ENCODE measurements at places on chromosomes 12 and 14. TPM values are rescaled to one million over a fixed set of nuclear protein-coding genes. Genes with fewer than 3 reads are reported as not detected.

- no peak overlapping the region for H3K27ac ChIP-seq
- H3K4me3 ChIP-seq: no peak overlapping the region
Measured at GRCh38 chr12:120399531-120399930, 30.6 kb upstream of the MSI1 start.

DNA sequence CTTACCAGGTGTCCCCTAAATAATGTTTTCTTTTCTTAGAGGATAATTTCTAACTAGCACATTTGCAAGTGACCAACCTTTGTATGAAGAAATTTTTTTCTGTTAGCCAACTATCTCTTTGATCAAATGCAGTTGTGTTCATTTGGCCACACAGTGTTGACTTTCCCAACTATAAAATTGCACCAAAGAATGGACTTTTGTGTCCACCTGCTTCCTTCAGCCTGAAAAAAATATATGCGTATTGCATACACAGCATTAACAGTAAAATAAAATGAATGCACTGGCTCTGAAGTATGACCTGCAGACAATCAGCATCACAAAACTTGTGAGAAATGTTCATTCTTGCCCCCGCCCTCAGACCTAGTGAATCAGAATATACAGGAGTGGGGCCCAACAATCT lies 342.0 kb downstream of the SEC23A start:
- H3K4me1 ChIP-seq: no peaks in the 10 kb centered on the region
- no peak overlapping the region for H3K27ac ChIP-seq
- no peak overlapping the region for H3K4me3 ChIP-seq
- no peak for DNase-seq

DNA sequence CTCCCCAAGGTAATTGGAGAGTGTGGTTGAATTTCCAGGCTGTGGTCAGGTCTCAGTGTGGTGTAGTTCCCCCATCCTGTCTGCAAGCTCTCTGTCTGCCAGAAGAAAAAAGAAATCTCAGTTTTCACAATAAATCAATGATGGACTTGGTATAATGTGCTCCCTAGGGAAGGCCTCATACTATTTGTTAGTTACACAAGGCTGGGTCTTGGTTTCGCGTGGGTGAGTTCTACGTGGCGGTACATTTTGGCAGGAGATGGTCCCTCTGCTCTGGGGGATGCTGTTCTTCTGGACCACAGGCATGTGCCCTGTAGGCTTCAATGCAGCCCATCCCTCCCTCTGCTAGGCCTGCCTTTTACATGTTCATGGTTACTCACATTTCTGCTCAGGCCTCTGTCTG lies 206.4 kb upstream of the PELI2 start:
- no peak for DNase-seq
- H3K36me3 ChIP-seq: no peaks in the 10 kb centered on the region
- H3K4me1 ChIP-seq: no peaks in the 10 kb centered on the region
- H3K4me3 ChIP-seq: no peak overlapping the region
- no peak overlapping the region for H3K27ac ChIP-seq

DNA sequence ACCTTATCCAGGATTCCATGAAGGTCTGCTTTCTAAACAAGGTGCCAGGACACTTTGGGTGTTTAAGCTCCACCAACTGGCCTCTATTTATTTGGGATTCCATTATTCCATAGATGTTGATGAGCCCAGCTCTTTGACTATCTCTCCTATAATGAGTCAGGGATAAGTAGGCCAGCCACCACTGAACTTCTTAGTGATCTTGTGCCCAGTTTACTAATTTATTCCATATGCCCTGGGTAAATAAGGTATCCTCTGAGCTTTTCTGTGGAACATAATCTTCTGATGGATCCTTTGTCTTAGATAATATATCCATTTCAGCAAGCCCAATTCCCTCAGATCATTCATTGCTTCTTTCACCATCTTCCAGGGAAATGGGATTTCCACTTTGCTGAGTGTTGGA lies 535.0 kb downstream of the FOXG1 start:
- DNase-seq: no peak
- H3K36me3 ChIP-seq: no peaks in the 10 kb centered on the region
- no peak overlapping the region for H3K27ac ChIP-seq
- H3K4me3 ChIP-seq: no peak overlapping the region
- no peaks in the 10 kb centered on the region for H3K27me3 ChIP-seq

- peak; percentile 81 for DNase-seq
- H3K36me3 ChIP-seq: no peaks in the 10 kb centered on the region
- H3K27ac ChIP-seq: no peak overlapping the region
- peaks cover 5% of the 10 kb centered on the region for H3K4me1 ChIP-seq
- no peaks in the 10 kb centered on the region for H3K27me3 ChIP-seq
Measured at GRCh38 chr12:100251917-100252316, 15.0 kb downstream of the DEPDC4 start.

DNA sequence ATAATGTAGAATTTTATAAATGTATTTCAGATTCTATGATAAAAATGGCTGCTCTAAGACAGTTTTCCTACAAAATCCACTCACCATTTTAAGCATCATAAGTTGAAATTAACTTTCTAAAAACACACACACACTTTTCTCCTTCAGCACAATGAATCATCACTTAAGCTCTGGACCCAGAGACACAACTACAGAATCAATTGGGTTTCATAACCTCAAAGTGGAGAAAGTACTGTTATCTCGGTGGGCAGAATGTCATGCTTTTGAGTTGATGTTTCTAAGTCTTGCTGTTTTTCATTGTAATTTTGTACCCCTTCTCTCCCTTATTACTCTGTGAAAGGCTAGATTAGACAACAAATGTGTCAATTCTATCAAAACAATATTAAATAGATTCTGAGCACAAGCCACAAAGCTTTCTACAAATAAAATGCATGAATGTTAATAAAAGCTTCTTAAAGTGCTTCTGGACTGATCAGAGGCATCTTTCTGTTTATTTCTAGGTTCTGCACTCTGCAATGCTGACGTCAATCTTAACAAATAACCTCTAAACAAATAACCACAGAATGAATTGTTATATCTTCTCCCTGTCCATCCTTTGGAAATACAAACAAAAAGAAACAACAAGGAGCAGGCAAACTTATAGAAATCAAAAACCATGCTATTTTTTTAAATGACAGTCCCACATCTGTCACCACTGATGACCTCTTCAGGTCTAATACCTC lies 8.2 kb downstream of the IPO8 start:
- no peak overlapping the region for H3K27ac ChIP-seq
- H3K4me1 ChIP-seq: no peaks in the 10 kb centered on the region
- no peaks in the 10 kb centered on the region for H3K27me3 ChIP-seq
- H3K36me3 ChIP-seq: no peaks in the 10 kb centered on the region
- no peak for DNase-seq
- no peak overlapping the region for H3K4me3 ChIP-seq

- no peak for DNase-seq
- H3K27ac ChIP-seq: no peak overlapping the region
- peaks cover 18% of the 10 kb centered on the region for H3K27me3 ChIP-seq
- no peaks in the 10 kb centered on the region for H3K36me3 ChIP-seq
- no peaks in the 10 kb centered on the region for H3K4me1 ChIP-seq
- H3K4me3 ChIP-seq: no peak overlapping the region
Measured at GRCh38 chr12:3355378-3355900, 135.6 kb upstream of the PRMT8 start.

GRCh38 chr14:72380456-72380855 lies 448.2 kb downstream of the RGS6 start:
- no peaks in the 10 kb centered on the region for H3K4me1 ChIP-seq
- H3K27ac ChIP-seq: no peak overlapping the region
- H3K36me3 ChIP-seq: no peaks in the 10 kb centered on the region

GRCh38 chr12:31456562-31456961 lies 130.6 kb upstream of the SINHCAF start:
- H3K27me3 ChIP-seq: no peaks in the 10 kb centered on the region
- H3K4me1 ChIP-seq: no peaks in the 10 kb centered on the region
- no peak for DNase-seq
- H3K27ac ChIP-seq: no peak overlapping the region

- DNase-seq: no peak
- peak overlapping the region; percentile 51 for H3K27ac ChIP-seq
- H3K27me3 ChIP-seq: no peaks in the 10 kb centered on the region
- H3K4me1 ChIP-seq: peaks cover 16% of the 10 kb centered on the region
- no peaks in the 10 kb centered on the region for H3K36me3 ChIP-seq
Measured at GRCh38 chr14:69317780-69318179, 57.8 kb downstream of the GALNT16 start.

DNA sequence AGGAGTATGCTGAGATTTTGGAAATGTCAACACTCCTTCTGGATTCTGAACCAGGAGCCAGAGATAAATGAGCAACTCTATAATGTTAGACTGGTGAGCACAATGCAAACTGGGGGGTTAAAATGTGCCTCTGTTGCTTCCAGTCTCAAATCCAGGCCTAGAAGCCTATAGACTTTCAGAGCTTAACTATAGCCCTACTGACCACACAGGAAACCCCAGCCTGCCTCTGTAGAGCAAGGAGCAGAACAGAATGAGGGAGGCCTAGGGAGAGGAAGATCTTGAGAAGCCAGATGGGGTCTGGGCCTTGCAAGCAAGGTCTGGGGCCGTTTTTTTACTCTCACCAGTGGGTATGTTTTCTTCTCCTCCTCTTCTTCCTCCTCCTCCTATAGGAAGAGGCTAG lies 225.4 kb upstream of the KITLG start:
- no peak overlapping the region for H3K27ac ChIP-seq
- peaks cover 4% of the 10 kb centered on the region for H3K4me1 ChIP-seq
- no peaks in the 10 kb centered on the region for H3K36me3 ChIP-seq
- no peak for DNase-seq
- no peaks in the 10 kb centered on the region for H3K27me3 ChIP-seq

- H3K36me3 ChIP-seq: no peaks in the 10 kb centered on the region
- H3K27ac ChIP-seq: no peak overlapping the region
- peak; percentile 48 for DNase-seq
- H3K4me3 ChIP-seq: no peak overlapping the region
Measured at GRCh38 chr14:104596927-104597351, 7.6 kb downstream of the TMEM179 start.

- no peak overlapping the region for H3K4me3 ChIP-seq
- no peak overlapping the region for H3K27ac ChIP-seq
- no peaks in the 10 kb centered on the region for H3K4me1 ChIP-seq
- peak; percentile 57 for DNase-seq
Measured at GRCh38 chr12:47783821-47784819, 11.1 kb downstream of the SLC48A1 start.

DNA sequence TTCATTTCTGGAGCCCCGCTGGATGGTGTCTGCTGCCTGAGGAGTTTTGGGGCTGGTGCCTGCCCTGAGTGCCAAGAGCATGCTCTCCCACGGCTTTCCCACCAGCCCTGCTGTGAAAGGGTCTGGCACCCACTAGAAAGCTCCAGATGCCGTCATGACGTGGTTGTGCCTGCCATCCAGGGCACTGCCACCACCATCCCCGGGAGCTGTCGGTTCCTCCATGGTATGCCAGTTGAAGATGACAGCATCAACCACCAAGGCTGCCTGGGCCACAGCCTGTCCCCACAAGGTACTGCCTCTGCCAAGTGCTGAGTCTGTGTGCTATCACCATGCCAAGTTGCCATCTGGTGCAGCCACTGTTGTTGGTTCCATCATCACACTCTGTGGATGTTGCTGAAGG lies 85.9 kb downstream of the TTC8 start:
- H3K36me3 ChIP-seq: no peaks in the 10 kb centered on the region
- H3K4me3 ChIP-seq: no peak overlapping the region
- no peaks in the 10 kb centered on the region for H3K27me3 ChIP-seq
- no peak for DNase-seq
- no peaks in the 10 kb centered on the region for H3K4me1 ChIP-seq
- no peak overlapping the region for H3K27ac ChIP-seq

- H3K4me1 ChIP-seq: peaks cover 17% of the 10 kb centered on the region
- H3K4me3 ChIP-seq: no peak overlapping the region
- peak overlapping the region; percentile 68 for H3K27ac ChIP-seq
Measured at GRCh38 chr12:57069523-57069922, 9.1 kb downstream of the NEMP1 start.

GRCh38 chr14:53703457-53703856 lies 253.2 kb downstream of the BMP4 start:
- no peak overlapping the region for H3K27ac ChIP-seq
- H3K4me1 ChIP-seq: no peaks in the 10 kb centered on the region
- DNase-seq: no peak
- H3K36me3 ChIP-seq: no peaks in the 10 kb centered on the region
- no peaks in the 10 kb centered on the region for H3K27me3 ChIP-seq

DNA sequence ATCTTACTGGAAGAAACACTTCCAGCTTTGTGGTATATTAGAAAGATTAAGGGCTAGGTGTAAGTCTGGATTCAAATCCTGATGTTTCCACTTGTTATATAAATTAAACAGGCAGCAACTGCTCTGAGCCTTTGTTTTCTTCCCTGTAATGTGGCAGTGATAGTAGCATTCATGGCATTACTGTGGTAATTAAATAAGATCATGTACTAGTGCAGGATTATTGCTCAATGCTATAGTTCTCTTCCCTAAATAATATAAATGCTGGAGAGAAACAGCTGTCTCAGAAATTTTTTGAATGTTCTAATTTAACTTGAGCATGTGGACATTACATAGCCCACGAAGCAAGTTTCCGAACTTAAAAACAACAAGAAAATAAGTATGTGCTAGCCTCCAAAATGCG lies 5.4 kb downstream of the TMEM117 start:
- H3K4me1 ChIP-seq: peaks cover 5% of the 10 kb centered on the region
- H3K4me3 ChIP-seq: no peak overlapping the region
- H3K36me3 ChIP-seq: no peaks in the 10 kb centered on the region
- H3K27ac ChIP-seq: no peak overlapping the region
- H3K27me3 ChIP-seq: no peaks in the 10 kb centered on the region

DNA sequence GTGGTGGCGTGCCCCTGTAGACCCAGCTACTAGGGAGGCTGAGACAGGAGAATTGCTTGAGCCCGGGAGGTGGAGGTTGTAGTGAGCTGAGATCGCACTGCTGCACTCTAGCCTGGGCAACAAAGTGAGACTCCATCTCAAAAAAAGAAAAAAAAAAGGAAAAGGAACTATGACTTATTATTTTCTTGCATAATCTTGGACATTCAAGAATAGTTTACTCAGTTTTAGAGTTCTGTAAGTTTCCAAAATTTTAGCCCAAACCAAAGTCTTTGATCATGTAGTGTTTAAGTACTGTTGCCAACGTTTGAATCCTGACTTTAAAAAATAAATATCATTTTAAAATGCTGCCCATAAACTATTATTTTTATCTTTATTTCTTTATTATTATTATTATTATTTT lies 6.2 kb downstream of the PSMA6 start:
- H3K4me3 ChIP-seq: no peak overlapping the region
- peaks cover 26% of the 10 kb centered on the region for H3K4me1 ChIP-seq
- H3K27ac ChIP-seq: no peak overlapping the region
- DNase-seq: no peak

PNMA1 gene
- total RNA-seq: 30.8 TPM

SLC7A8 gene
- total RNA-seq: 42.2 TPM

LALBA gene
- not detected for total RNA-seq

IL31 gene
- not detected for total RNA-seq

APOF gene
- not detected for total RNA-seq

AMN gene
- 16.9 TPM for total RNA-seq

CLEC7A gene
- 75.7 TPM for total RNA-seq

JPH4 gene
- 1.3 TPM for total RNA-seq

SLC17A8 gene
- total RNA-seq: 0.61 TPM

RAB35 gene
- 54.2 TPM for total RNA-seq

NINJ2 gene
- total RNA-seq: 13.0 TPM
